ENCODE measurements at places on chromosomes 7 and 10.

- DNase-seq = no peak
Observed at GRCh38 chr10:86340176-86340990, 26.2 kb downstream of the GRID1 start.

DNA sequence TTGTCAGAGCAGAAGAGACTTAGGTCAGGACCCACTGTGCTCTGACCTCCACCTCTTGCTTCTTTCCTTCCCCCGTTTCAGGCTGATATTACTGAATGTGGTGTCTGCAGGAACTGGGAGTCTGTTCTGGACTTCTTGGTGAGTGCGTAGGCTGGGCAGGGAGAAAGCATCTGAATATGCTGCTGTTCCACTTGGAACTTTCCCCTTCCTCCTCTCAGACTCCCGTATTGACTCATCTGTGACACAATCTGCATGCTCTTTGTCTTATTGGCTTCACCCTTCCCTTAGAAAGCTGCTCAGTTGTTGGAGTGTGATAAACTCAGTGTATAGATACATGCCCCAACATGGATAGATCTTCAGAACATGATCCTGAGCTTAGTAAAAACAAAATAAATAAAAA is 137.6 kb upstream of the HABP2 start:
- DNase-seq = no peak

- no peak for DNase-seq
Observed at GRCh38 chr7:5559576-5560240, 136.1 kb upstream of the TNRC18 start.

DNA sequence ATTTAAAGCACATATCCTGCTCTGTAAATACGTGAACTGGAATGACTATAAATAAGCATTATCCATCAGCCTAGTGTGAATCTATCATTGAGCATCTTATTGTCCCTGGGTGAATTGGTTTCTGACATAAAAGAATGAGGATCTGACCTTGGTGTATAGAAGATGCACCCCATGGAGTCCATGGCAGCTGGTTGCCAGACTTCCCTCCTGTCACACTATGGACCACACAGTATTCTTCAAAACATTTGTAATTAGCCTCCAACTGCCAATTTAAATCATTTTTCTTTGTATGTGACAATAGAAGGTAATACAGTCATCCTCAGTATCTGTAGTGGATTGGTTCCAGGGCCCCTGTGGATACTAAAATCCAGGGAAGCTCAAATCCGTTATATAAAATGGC is 238.1 kb upstream of the ZWINT start:
- DNase-seq = no peak

DNA sequence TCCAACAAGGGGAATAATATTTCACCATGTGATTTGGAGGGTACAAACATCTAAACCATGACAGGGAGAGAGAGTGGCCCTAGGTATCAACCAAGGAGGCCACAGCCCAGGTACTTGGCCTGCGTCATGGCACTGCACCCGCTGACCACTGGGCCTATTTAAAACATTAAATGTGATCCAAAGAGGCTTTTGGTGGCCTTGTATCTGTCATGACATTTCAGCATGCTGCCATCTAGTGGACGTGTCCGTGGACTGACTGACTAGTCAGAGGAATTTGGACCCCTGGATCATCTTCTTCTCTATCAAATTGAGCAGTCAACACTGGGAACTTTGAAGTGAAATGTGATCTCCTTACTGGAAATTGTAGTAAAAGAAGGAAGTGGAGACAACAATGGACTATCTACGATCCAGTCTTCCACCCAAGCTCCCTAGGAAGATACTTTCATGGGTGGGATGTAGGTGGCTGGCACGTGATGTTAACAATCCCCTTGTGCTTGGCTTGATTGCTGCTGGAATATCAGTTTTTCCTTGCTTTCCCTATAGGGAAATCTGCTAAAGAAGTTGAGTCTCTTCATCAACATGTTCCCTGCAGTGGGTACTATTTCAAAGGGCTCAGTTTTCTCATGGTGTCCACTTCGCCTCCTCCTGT is 24.6 kb upstream of the ITGA8 start:
- DNase-seq = peak; percentile 41

DNA sequence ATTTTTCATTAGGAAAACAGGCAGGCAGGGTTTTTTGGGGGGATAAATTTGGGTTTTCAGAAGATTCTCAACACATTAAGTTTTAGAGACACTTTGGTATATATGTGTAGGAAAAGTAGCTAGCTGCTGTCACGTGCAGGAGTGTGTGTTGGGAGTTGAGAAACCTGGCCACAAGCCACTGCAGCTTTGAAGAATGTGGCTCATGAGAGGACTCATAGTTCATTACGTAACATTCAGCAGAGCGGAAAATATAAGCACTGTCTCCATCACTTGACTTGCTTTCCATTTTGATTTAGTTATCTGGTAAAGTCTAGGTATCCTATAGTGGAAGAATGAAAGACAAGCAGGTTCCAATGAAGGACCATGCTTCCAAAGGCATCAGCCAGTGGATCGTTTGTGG is 31.2 kb downstream of the SMNDC1 start:
- DNase-seq = peak; percentile 13

DNA sequence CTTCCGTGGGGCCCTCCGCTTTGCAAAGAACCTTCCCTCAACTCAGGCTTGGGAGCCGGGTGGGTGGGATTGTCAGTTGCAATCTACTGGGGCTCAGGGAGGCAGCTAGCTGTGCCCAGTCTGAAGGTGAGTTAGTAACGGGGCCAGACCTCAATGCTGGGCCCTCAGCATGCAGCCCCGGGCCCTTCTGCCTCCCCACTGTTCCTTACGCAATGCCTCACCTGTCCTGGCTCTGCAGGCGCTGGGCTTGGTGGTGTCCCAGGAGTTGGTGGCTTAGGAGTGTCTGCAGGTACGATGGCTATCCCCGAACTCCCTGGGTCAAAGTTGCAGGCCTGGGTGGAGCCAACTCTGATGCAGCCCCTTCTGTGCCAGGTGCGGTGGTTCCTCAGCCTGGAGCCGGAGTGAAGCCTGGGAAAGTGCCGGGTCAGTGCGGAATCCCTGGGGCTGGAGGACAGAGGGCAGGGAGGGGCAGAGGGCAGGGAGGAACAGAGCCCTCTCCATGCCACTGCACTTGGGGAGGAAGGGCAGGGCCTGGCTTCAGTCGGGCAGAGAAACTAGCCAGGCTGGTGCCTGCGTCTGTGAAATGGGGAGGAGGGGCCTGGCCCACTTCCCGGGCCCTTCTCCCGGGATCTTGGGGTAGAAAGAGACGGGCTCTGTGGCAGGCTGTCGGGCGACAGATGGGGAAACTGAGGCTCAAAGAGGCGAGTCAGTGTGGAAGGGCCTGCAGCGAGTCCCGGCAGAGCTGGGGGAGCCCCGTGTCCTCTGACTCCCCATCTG is 15.0 kb downstream of the ELN start:
- DNase-seq = no peak

- DNase-seq = no peak
Observed at GRCh38 chr7:607938-608337, 88.3 kb upstream of the PDGFA start.

- DNase-seq = no peak
Observed at GRCh38 chr7:489876-490275, 29.8 kb downstream of the PDGFA start.

DNA sequence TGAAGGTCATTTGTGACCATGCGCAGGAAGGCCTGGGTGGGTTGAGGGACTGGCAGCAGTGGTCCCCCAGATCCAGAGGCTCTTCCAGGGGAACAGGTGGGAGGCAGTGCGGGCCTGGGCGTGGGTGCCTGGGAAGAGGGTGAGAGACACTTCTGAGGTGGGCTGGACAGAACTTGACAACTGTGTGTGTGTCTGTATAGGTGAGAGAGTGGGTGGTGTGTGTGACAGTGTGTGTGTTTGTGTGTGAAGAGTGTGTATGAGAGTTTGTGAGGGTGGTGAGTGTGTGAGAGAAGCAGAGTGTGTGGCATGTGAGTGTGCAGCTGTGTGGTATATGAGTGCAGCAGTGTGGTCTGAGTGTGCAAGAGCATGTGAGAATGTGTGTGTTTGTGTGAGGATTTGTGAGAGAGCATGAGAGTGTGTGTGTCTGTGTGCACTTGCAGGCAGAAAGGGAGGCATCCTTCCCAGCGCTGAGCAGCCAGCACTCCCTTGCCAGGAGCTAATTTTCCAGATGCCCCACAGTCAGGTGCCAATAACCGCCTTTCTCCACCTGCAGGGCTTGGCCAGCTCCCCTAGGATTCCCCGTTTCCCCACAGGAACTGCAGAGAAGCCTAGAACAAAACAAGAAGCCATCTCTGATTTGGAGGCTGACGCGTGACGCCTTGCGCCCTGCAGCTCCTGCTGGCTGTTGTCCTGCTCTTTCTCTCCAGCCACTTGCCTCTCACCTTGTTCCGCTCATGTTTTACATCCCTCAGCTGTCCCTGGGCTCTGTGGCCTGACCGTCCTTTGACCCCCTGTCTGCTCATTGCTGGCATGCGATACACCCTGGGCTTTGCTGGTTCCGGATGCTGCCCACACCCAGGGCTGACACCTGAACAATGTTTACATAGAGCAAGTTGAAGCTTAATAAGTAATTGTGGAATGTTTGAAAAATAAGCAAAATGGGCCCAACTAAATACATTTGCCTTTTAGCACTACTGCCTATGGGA is 88.0 kb downstream of the TMEM178B start:
- DNase-seq = no peak

- peak; percentile 27 for DNase-seq
Observed at GRCh38 chr7:94436018-94436604, 41.4 kb downstream of the COL1A2 start.

GRCh38 chr7:112622159-112622715 is 141.4 kb downstream of the LSMEM1 start:
- DNase-seq = no peak

DNA sequence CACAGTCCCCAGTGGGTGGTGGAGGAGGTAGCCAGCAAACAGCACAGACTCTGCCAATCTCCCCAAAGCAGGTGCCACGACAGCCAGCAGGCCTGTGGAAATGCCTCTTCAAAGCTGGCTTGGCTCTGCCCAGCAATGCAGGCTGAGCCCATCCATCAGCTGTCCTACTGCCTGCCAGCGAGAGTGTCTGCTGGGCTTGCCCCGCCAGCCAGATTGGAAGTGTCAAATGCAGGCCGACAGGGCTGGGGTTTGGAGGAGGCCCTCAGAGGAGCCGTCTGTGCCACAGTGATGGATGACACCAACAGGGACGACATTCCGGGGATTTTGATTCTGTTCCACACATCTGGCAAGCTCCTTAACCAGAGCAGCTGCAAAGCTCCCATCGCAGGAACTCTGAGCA is 16.7 kb downstream of the HABP2 start:
- DNase-seq = no peak

DNA sequence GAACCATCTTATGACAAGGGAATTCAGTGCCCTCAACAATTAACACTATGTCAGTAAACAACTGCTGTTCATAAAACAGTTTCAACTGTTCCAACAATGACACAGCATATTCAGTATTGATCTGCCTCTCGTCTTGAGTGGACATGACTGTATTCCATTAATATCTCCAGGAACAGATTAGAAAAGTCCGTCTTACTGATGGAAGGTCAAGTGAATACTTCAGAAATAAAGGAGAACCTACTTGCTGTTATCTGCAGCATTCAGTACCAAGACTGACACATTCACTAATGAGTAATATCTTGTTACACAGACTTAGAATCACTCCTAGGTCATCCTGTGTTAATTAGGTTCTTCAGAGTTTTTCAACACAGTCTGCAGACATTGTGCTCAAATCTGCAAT is 12.1 kb downstream of the KBTBD2 start:
- DNase-seq = no peak

DNA sequence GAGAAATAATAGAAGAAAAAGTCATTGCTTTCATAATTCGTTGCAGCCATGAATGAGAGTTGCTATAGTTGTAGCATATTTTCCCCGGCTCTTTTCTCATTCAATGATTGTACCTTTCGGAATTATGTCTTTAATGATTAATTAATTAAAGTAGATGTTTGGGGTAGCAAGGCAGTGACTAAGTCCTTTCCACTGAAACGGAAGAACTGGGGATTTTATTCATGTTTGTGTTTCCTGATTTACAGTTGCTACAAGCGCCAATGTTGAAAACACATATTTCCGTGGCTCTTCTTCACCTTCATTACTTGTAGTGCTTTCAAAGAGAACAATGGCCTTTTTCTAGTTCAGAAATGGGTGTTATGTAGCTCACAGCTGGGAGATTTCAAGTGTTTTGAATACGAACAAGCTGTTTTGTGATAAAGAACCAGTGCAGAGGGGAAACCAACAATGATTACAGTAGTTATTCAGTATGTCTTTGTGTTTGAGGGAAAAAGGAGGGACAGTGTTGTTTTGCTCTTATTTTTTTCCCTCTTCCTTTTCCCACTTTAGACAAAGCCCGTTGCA is 153.5 kb downstream of the NSUN6 start:
- DNase-seq = no peak

DNA sequence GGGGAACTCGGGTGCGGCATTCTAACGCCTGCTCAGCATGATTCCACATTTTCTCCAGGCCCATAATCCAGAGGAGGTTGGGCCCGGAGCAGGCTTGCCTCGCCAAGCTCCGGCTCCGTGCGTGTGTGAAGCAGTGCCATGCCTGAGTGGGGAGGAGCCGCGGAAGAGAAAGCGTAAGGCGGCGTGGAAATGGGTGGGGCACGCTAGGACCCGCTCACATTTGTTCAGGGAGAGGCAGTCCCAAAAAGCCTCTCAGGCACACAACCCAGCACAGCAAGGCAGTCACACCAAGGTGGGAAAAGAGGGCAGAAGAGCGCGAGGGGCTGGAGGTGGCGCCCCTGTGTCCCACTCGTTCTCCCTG is 695 bp upstream of the VDAC2 start:
- peak; percentile 77 for DNase-seq

- DNase-seq = no peak
Observed at GRCh38 chr10:35492386-35493195, 112.5 kb upstream of the GJD4 start.

GRCh38 chr10:71090330-71090729 is 122.0 kb upstream of the UNC5B start:
- peak; percentile 3 for DNase-seq

DNA sequence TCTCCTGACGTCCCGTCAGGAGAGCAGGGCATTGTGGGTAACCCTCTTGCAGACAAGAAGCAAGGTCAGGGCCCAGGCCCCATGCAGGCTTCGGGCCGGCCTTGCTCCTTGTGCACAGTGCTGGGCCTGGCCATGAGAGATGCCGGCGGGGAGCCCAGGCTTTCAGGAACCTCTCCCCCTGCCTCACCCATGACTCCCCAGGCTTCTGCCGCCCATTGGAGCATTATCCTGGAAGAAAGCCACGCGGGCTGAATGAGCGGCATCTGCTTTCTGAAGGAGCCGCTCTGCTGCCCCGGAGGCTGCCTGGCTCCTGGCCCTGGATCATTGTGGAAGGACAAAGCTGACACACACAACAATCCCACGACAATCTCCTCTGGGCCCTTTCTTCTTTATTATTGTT is 233.5 kb downstream of the TCF7L2 start:
- no peak for DNase-seq

- DNase-seq = peak; percentile 58
Observed at GRCh38 chr7:4682621-4683042, 537 bp downstream of the FOXK1 start.

All from GM13976 (cell line).